ENCODE measurements at places on chromosomes 11 and 22. TPM values are rescaled to one million over a fixed set of nuclear protein-coding genes. Genes with fewer than 3 reads are reported as not detected.

- peak; percentile 63 for DNase-seq
- peaks cover 50% of the 10 kb centered on the region for H3K36me3 ChIP-seq
- H3K4me3 ChIP-seq: peak overlapping the region; percentile 89
- peaks cover 68% of the 10 kb centered on the region for H3K4me1 ChIP-seq
Observed at GRCh38 chr22:26431261-26431995, 2.4 kb downstream of the ASPHD2 start.

- H3K27ac ChIP-seq: no peak overlapping the region
- no peak for DNase-seq
- peaks cover 1% of the 10 kb centered on the region for H3K4me1 ChIP-seq
- no peak overlapping the region for H3K4me3 ChIP-seq
Observed at GRCh38 chr11:134393638-134394037, 18.4 kb downstream of the B3GAT1 start.

DNA sequence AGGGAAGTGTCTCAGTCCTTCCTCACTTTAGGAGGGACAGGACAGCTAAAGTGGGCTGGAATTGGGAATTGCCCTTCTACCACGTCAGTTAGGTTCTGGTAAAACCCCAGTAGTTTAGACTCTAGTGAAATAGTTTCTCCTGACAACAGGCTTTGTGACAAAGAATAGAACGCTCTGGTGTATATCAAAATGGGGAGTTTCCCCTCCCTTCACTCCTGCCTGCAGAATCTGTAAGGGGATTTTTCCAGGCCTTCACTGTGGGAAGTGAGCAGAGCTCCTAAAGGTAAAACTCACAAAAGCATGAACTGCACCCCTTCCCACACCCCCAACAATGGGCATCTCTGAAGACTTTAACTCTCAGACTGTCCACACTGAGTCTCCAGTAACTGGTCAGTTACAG lies 460.9 kb upstream of the LRRC4C start:
- no peak for DNase-seq
- no peaks in the 10 kb centered on the region for H3K36me3 ChIP-seq
- H3K27me3 ChIP-seq: no peaks in the 10 kb centered on the region
- no peak overlapping the region for H3K4me3 ChIP-seq
- no peak overlapping the region for H3K27ac ChIP-seq

GRCh38 chr11:46001448-46001914 lies 79.0 kb downstream of the LARGE2 start:
- no peaks in the 10 kb centered on the region for H3K36me3 ChIP-seq
- H3K27ac ChIP-seq: no peak overlapping the region
- H3K4me1 ChIP-seq: no peaks in the 10 kb centered on the region
- H3K4me3 ChIP-seq: no peak overlapping the region

GRCh38 chr22:19710020-19710768 lies 4.1 kb upstream of the SEPTIN5 start:
- H3K27me3 ChIP-seq: peaks cover 17% of the 10 kb centered on the region
- no peaks in the 10 kb centered on the region for H3K36me3 ChIP-seq
- no peak for DNase-seq
- no peaks in the 10 kb centered on the region for H3K4me1 ChIP-seq
- no peak overlapping the region for H3K27ac ChIP-seq

- H3K36me3 ChIP-seq: no peaks in the 10 kb centered on the region
- H3K27me3 ChIP-seq: peaks cover 8% of the 10 kb centered on the region
- H3K27ac ChIP-seq: no peak overlapping the region
- peaks cover 12% of the 10 kb centered on the region for H3K4me1 ChIP-seq
- DNase-seq: no peak
Observed at GRCh38 chr22:26295563-26296126, 126.4 kb downstream of the SEZ6L start.

- H3K27ac ChIP-seq: peak overlapping the region; percentile 88
- peak overlapping the region; percentile 62 for H3K4me3 ChIP-seq
- DNase-seq: peak; percentile 76
Observed at GRCh38 chr11:33722590-33723234, 13.5 kb downstream of the CD59 start.

- peaks cover 5% of the 10 kb centered on the region for H3K27me3 ChIP-seq
- no peaks in the 10 kb centered on the region for H3K36me3 ChIP-seq
- DNase-seq: no peak
- no peak overlapping the region for H3K4me3 ChIP-seq
- no peaks in the 10 kb centered on the region for H3K4me1 ChIP-seq
Observed at GRCh38 chr11:33387581-33387980, 130.4 kb downstream of the HIPK3 start.

GRCh38 chr11:10920875-10921274 lies 63.0 kb upstream of the ZBED5 start:
- H3K4me1 ChIP-seq: no peaks in the 10 kb centered on the region
- no peak overlapping the region for H3K27ac ChIP-seq
- DNase-seq: no peak
- no peaks in the 10 kb centered on the region for H3K36me3 ChIP-seq

DNA sequence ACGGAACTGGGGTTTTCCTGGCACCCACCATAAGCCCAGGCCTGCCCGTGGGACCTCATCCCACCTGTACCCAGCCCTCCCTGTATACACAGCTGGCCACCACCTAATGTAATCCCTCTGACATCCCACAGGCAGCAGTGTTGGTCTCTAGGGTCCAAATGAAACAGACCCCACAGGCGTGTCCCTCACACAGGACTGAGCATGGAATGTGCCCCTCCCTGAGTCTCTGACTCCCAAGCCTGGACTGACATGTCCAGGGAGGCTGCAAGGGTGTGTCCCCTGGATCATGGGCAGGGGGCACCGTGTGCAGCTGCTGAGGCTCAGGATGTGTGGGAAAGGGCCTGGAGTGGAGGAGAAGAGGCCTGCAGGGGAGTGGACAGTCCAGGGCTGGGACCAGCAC lies 50.6 kb upstream of the PPARA start:
- H3K36me3 ChIP-seq: no peaks in the 10 kb centered on the region
- no peaks in the 10 kb centered on the region for H3K4me1 ChIP-seq
- H3K27me3 ChIP-seq: no peaks in the 10 kb centered on the region
- no peak overlapping the region for H3K27ac ChIP-seq

DNA sequence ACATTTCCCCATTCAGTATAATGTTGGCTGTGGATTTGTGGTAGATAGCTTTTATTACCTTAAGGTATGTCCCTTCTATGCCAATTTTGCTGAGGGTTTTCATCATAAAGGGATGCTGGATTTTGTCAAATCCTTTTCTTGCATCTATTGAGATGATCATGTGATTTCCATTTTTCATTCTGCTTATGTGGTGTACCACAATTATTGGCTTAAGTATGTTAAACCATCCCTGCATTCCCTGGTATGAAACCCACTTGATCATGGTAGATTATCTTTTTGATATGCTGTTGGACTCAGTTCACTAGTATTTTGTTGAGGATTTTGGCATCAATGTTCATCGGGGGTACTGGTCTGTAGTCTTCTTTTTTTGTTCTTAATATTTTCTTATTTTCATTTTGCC lies 44.7 kb upstream of the ARHGAP32 start:
- no peaks in the 10 kb centered on the region for H3K27me3 ChIP-seq
- H3K27ac ChIP-seq: no peak overlapping the region
- H3K4me3 ChIP-seq: no peak overlapping the region
- no peak for DNase-seq
- H3K4me1 ChIP-seq: peaks cover 4% of the 10 kb centered on the region
- H3K36me3 ChIP-seq: no peaks in the 10 kb centered on the region

- peaks cover 4% of the 10 kb centered on the region for H3K4me1 ChIP-seq
- no peak overlapping the region for H3K4me3 ChIP-seq
- peaks cover 49% of the 10 kb centered on the region for H3K27me3 ChIP-seq
- no peak overlapping the region for H3K27ac ChIP-seq
- no peak for DNase-seq
- H3K36me3 ChIP-seq: no peaks in the 10 kb centered on the region
Observed at GRCh38 chr11:9076661-9077060, 14.7 kb downstream of the SCUBE2 start.

GRCh38 chr11:123228496-123229163 lies 33.6 kb upstream of the CLMP start:
- H3K27ac ChIP-seq: no peak overlapping the region
- H3K4me3 ChIP-seq: no peak overlapping the region

GRCh38 chr11:65595131-65595530 lies 469 bp downstream of the KCNK7 start:
- H3K27ac ChIP-seq: peak overlapping the region; percentile 52
- H3K4me3 ChIP-seq: no peak overlapping the region
- H3K27me3 ChIP-seq: no peaks in the 10 kb centered on the region
- H3K36me3 ChIP-seq: peaks cover 32% of the 10 kb centered on the region
- peaks cover 13% of the 10 kb centered on the region for H3K4me1 ChIP-seq

The CASP5 gene
- not detected for total RNA-seq

The OSBPL5 gene
- total RNA-seq: 3.4 TPM

The FGF4 gene
- total RNA-seq: not detected

The NUDT8 gene
- total RNA-seq: 22.2 TPM

Data from activated CD4-positive, alpha-beta T cell treated with anti-CD3 and anti-CD28 coated beads, Interleukin-2, amount 10 ng/mL, durations not matched to agents 24 days and 14 days (primary cell).